AG04450 (cell line): ENCODE measurements at places on chromosomes 2 and 18. TPM values are rescaled to one million over a fixed set of nuclear protein-coding genes. Genes with fewer than 3 reads are reported as not detected.

Gene AQP12A
- not detected in 2 replicates for polyA plus RNA-seq

Gene CNTNAP5
- polyA plus RNA-seq: not detected in 2 replicates

Gene SCN9A
- polyA plus RNA-seq: 39.9 and 56.8 TPM in 2 replicates

Gene DCDC2C
- not detected in 2 replicates for polyA plus RNA-seq

DNA sequence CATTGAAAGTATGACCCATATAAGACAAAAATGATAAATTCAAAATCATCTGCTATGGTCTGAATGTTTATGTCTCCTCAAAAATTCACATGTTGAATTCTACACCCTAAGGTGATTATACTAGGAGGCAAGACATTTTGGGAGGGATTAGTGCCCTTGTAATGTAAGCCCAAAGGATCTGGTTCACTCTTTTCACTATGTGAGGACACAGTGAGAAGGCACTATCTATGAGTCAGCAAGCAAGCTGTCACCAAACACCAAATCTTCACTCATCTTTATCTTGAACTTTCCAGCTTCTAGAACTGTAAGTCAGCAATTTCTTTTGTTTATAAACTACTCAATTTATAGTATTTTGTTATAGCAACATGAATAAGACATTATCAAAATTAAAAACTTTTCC lies 284.7 kb upstream of the ZC3H15 start:
- no peak for DNase-seq

DNA sequence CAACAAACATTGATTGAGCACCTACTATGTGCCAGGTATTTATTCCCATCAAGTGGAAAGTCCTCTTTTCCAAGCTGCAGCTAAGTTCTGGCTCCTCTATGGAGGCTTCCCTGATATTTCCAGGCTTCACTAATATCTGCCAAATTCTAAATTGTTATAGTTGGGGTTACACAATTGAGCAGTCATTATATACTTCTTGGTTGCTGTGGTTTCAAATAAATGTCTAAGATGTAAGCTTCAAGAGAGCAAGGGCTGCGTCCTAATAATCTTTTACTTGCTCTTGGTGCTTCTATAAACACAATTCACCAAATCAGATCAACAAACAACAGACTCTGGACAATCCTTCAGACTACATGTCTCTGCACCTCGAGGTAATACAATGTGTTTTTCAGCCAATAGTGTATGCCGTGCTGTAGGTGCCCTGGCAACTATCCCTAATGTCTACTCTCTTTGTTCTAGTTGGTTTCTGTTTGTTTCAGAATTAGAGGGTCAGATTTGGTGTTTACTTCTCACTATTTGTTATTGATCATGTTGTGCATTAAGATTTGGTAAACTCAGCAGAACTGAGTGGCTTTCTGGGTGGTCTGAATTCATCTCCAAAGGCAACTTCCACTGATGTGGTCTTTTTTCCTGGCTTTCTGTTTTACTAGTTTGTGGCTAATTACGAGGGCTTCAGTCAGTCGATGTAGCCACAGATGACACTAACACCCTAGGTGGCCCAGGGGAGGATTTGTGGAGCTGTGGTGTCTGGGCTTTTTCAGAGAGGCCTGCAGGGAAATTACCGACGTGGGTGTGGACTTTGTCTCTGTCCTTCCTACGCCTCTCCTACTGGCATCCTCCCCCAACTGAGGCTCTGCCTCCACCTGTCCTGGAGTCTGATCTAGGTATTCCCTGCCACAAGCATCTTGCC lies 50.4 kb downstream of the CDCA7 start:
- DNase-seq: no peak

DNA sequence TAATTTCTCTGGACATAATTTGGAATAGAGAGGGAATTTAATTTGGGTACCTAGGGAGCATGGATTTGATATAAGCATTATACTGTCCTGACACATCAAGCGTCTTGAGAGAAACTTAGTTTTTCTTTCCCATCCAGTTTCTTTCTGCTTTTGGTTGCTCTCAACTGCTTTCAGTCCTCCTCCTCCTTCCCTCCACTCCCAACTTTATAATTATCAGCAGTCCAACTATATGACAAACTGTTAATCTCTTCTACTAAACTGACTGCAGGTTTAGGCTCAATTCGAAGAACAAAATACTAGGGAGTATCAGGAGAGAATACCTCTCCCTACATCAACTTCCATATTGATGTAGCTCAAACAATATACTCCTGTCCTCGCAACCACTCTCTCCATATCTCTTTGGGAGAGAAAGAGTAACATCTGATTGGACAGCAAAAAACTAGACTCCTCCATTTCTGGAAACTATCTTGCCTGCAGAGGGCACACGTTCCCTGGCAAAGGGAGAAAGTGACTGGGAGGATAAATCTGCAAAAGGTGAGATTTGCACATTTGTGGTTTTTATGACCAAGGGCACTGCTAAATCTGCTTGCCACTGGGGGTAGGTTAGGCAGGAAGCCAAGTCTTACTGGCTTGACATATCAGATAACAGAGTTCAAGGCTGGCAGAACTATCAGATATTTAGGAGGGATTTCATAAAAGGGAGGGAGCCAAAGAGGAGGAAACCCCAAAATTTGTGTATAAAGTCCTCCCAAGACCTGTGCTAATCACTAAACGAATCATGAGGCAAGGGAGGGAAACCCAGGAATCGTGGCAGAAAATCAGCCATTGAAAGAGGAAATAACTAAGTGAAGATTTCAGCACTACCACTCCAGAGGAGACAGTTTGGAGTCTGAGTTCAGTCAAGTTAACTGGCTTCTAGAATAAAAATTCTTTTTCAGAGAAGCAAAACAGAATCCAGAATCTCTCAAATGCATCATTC lies 40.0 kb downstream of the ICA1L start:
- DNase-seq: no peak

- DNase-seq: no peak
Observed at GRCh38 chr2:6872394-6872793, 5.2 kb upstream of the RSAD2 start.

DNA sequence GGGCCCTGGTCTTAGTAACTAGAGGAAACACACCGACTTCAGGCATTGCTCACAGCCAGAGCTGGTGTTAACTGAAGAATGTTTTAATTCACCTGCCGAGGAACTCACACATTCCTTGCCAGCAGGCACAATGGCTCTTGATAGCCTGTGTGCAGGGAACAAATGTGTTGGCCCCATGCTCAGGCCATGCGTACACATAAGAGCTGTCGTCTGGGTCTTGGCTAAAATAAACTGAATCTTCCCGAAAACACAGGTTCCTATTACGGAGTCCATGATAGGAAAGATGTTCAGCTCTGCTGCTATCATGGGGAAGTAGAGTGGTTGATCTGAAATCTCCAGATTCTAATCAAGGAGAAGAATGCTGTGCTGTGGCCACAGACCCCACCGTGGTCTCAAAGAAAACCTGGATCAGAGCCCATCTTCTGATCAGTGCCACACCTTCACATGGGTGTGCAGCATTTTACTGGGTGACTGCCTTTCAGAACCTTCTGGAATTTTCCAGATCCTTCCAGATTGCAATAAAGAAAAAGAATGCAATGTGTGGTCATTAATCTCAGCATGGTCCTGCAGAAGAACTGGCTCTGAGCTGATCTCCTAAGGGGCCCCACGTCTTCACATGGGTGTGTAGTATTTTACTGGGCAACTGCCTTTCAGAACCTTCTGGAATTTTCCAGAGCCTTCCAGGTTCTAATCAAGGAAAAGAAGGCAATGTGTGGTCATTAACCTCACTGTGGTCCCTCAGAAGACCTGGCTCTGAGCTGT lies 17.2 kb downstream of the MBP start:
- DNase-seq: no peak

DNA sequence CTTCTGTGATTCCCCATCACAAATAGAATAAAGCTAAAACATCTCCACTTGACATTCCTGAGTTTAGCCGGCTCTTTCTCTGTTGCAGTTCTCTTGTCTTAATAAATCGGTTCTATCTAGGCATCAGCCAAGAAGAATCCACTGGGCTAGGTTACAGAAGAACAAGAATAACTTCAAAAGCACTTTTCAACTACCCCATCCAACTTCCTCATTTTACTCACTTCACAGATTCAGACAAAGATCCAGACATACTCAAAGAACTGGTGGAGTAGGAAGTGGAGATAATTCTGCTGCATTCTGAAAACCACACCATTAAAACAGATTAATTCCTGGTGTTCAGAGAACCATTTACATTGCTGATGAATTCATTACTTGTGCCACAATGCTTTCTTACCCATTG lies 9.6 kb upstream of the ALPK2 start:
- DNase-seq: no peak

DNA sequence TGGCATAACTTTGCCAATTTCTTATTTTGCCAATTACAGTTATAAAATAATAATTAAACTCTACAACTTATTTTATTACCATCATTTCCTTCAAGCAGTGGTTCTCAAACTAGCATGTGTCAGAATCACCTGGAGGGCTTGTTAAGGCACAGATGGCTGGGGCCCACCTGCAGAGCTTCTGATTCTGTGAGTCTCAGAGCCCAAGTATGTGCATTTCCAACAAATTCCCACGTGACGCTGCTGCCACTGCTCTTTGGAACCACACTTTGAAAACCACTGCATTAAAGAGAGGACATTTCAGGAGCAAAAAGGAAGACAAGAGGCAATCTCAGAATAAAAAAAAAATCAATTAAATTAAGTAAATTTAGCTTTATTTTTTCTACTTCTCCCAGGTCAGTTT lies 94.0 kb upstream of the HNRNPA3 start:
- no peak for DNase-seq

DNA sequence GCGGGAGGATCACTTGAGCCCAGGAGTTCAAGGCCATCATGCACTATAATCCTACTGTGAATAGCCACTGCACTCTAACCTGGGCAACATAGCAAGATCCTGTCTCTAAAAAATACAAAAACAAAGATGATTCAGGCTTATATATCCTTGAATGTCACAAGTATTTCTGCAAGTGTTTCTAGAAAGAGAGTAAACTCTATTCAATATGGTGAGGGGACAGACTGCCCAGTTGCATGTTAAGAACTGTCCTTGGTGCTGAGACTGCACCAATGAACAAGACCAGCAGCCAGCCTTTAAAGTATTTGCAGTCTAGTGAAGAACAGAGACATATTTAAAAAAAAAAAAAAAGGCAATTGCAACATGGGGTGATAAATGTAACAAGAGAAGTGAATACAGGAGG lies 16.4 kb downstream of the MAP3K19 start:
- no peak for DNase-seq

DNA sequence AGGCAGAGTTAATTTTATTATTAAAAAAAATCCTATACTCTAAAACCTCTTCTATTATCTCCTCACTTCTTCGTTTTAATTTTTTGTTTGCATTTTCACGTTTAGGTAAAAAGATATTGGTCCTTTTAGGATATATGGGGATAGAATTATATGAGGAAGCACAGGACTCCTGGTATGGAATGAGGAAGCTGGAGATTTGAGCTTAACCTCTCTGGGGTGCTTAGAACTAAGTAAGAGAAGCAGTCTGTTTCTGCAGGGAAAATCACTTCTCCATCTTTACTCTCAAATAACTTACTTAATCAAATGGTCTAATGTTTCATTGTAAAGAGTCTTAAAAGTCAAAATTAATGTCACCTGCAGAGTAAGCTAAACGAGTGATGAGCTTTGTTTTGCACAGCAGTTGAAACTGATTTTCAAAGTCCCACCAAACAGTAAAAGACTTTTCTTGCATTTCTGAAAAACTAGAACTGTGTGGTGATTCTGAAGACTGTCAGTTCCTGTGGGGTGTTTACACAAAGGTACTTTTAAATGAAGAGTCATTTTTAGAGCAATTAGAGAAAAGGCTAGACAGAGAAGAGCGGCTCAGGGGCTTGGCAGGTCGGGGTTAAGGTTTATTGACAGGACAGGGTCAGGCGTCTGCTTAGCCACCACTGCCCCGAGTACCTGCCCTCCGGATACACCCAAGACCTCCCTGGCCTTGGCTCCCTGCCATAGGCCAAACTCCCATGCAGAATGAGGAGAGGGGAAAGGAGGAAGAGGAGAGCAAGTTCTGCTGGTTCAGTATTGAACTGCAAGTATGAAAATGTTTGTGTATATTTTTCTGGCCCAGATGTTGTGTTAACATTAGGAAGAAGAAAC lies 21.6 kb downstream of the METAP1D start:
- DNase-seq: no peak

DNA sequence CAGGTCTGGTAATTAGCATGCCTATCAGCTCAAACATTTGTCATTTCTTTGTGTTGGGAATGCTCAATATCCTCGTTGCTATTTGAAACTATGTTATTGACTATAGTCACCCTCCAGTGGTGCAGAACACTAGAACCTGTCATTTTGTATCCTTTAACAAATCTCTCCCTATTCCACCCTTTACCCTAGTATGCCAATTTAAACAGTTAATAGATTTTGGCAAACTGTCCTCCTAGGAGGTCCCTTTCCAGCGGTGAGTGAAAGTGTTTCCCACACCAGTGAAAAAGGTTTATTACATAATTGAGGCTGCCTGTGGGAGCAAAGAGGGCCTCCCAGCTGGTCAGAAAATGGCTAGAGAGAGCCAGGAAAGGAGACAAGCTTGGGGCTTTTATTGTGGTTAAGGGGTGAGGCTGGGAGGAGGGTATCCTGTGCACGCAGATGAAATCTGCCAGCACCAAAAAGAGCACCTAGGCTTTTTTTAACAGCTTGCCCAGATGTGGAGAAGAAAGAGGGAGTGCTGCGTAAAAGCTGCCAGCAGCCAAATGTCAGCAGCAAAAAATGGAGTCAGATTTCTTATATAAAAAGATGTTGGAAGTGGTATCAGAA lies 1.8 kb upstream of the DRC1 start:
- DNase-seq: no peak

- no peak for DNase-seq
Observed at GRCh38 chr18:25237571-25238267, 114.2 kb downstream of the ZNF521 start.

DNA sequence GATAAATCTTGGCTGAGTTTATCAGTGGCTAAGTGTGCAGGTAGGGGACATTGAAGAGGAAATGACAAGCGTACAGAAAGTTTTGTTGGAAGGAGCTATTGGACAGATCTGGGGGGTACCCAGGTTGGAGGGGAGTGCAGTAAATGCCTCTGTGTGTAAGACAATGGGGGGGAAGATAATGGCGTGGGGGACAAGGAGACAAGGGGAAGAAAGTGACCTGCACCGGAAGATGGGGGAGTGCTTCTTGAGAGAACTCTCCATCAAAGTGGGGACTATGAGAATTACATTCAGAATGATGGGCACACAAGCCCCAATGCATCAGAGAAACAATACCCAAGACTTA lies 190.0 kb downstream of the ALPK2 start:
- no peak for DNase-seq

GRCh38 chr2:121343191-121343590 lies 58.2 kb upstream of the TFCP2L1 start:
- no peak for DNase-seq

DNA sequence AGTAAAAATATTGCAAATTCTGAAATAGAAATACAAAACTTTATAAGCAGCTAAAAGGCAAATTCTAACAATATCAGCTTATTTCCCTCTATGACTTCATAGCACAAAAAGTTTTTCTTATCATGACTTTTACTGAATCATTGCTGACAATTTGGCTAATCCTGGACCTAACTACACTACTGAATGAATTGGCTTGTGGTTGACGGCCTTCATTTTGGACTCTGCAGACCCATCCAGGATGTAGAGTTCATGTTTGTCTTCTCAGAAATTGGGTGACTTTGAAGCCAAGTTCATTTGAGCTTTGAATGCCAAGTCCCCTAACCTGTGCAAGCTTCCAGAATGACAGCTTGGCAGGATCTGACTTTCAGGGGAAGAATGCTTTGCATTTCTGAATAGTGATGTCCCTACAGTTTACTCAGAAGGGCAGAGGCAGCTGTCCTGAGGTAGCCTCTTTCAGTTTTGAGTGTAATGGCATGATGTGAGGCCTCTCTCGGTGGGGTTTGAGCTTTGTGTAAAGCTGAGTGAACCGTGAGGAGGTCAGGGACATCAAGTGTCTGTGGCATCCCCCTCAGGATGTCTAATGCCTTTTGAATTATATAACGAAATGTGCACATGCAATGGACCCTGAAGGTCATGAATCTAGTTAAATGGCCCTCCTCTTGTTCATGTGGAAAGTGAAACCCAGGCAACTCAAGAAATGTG lies 48.0 kb downstream of the EFEMP1 start:
- no peak for DNase-seq
